ENCODE measurements at places on chromosomes 16 and 17. TPM values are rescaled to one million over a fixed set of nuclear protein-coding genes. Genes with fewer than 3 reads are reported as not detected.

Gene RNF43
- 0.75 TPM for polyA plus RNA-seq

DNA sequence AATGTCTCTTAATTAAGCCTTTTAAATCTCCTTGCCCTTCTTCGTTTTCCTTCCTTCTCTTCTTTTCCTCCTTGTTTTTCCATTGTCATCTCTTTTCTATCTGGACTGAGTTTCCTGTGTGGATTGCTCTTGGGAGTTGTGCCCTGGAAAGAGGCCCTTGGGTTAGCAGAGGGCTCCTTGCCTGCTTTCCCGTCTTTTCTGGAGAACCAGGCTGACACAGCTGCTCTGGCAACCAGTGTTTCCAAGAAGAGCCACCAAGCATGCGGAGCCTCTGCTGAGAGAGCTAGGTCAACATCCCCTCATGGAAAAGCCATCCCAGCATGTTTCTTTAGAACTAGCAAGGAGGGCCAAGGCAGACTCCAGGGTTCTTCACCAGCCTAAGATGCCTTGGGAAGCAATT lies 75.4 kb downstream of the HLF start:
- no peak for DNase-seq
- no peaks in the 10 kb centered on the region for H3K36me3 ChIP-seq
- no peak overlapping the region for H3K27ac ChIP-seq
- peaks cover 11% of the 10 kb centered on the region for H3K4me1 ChIP-seq

- peaks cover 33% of the 10 kb centered on the region for H3K4me1 ChIP-seq
- no peak for DNase-seq
- peak overlapping the region; percentile 96 for H3K27ac ChIP-seq
- H3K4me3 ChIP-seq: peak overlapping the region; percentile 88
- H3K36me3 ChIP-seq: peaks cover under 1% of the 10 kb centered on the region
Measured at GRCh38 chr17:5241861-5242671, 7.4 kb upstream of the SCIMP start.

Gene RAMP2
- polyA plus RNA-seq: not detected

Gene CCL3
- not detected for polyA plus RNA-seq

GRCh38 chr17:34765291-34765690 lies 185.9 kb downstream of the TMEM132E start:
- no peak overlapping the region for H3K27ac ChIP-seq
- H3K4me3 ChIP-seq: no peak overlapping the region
- H3K27me3 ChIP-seq: peaks cover 3% of the 10 kb centered on the region

GRCh38 chr17:57478478-57479250 lies 222.3 kb downstream of the MSI2 start:
- H3K4me3 ChIP-seq: no peak overlapping the region
- H3K36me3 ChIP-seq: peaks cover 2% of the 10 kb centered on the region
- H3K27ac ChIP-seq: no peak overlapping the region
- no peak for DNase-seq

GRCh38 chr17:81246679-81247338 lies 7.7 kb downstream of the NDUFAF8 start:
- H3K27ac ChIP-seq: no peak overlapping the region
- DNase-seq: no peak
- no peak overlapping the region for H3K4me3 ChIP-seq
- peaks cover under 1% of the 10 kb centered on the region for H3K4me1 ChIP-seq
- H3K36me3 ChIP-seq: peaks cover 6% of the 10 kb centered on the region

Gene DPEP2
- polyA plus RNA-seq: 40.4 TPM

- DNase-seq: no peak
- peak overlapping the region; percentile 80 for H3K27ac ChIP-seq
- no peaks in the 10 kb centered on the region for H3K27me3 ChIP-seq
- no peak overlapping the region for H3K4me3 ChIP-seq
- peaks cover 7% of the 10 kb centered on the region for H3K4me1 ChIP-seq
Measured at GRCh38 chr17:7677388-7678067, 9.8 kb downstream of the TP53 start.

Gene ABCA10
- not detected for polyA plus RNA-seq

Gene ADORA2B
- 2.2 TPM for polyA plus RNA-seq

Gene RHBDL1
- polyA plus RNA-seq: not detected

DNA sequence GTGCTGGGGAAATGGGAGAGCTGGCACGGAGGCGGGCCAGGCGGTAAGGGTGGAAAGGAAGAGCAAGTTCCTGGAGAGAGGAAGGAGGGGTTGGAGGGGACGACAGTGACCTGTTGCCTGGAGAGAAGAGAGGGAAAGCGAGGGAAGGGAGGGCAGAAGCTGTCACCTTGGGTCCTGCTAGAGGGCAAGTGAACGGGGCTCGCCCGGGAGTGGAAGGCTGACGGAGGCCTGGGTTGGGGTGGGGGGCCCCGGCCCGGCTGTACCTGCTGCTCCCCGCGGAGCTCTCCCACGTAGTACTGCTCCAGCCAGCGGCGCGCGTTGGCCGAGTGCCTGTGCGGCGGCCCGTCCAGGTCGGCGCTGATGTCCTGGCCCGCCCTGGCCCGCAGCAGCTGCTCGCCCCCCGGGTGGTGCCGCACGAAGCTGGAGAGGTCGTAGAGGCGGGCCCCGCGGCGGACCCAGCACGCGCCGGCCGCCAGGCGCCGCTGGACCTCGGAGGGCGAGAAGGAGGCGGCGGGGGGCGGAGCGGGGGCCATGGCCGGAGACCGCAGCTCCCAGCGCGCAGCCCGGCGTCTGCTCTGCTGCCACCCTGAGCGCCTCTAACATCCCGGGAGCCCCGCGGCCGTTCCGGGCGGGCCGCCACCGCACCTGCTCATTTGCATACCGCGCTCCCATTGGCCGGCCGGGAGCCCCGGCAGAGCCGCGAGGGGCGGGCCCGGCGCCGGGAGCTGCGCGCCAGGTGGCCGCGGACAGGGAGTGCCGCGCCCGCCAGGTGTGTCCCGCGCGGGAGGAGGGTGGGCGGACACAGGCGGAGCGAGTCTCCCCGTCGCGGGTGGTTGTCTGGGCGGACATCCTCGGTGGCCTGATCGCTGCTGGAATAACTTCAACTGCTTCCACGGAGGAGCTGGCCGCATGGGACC lies at the start of gene FA2H:
FA2H (minus strand) TSS at position 598 of the 917 bp plus-strand sequence; CDS start at position 533, 65 bp downstream.
- H3K4me1 ChIP-seq: peaks cover 17% of the 10 kb centered on the region
- H3K27me3 ChIP-seq: peaks cover 23% of the 10 kb centered on the region
- peak; percentile 60 for DNase-seq
- H3K27ac ChIP-seq: no peak within 1 kb of the TSS
- H3K36me3 ChIP-seq: peaks cover 2% of the 10 kb centered on the region

Data from naive thymus-derived CD8-positive, alpha-beta T cell (primary cell).